ENCODE measurements at places on chromosomes 1 and 21.

DNA sequence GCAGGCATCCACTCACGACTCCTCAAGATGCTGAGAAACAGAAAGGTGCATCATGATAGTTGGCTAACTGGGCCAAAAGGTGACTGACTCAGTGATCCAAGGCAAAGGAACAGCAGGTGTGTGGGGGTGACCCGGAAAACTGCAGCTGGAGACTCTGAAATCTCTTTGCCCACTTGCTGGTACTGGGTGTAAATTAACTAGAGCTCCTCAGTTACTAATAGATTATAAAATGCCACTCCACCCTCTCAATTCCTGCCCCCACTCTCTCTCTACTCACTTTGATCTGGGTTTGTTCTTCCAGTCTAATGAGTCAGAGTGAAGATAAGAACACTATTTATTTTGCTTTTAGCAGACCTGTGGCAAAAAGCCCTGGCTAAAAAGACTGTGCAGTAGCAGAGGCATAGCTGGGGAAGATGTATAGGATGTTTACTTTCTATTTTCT is 7.2 kb upstream of the PIGC start:
- DNase-seq: no peak

- no peak for DNase-seq
These were observed 35.9 kb downstream of the MAB21L3 start for GRCh38 chr1:116147114-116147510.

DNA sequence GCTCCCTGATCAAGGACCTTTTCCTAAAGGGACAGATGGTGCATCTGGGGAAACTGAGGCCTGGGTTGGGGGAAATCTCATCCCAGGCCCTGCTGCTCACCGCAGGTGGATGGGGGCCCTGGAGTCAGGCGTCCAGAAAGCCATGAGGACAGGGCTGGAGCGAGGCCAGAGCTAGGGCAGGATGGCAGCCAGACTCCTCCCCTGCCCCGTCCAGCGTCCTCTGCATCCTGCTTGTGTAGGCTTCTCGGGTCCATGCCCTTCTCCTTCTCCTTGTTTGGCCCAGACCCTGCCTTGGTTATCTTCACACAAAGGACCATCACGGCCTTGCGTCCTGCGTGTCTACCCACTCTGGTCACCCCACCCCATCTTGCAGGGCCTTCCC is 43.0 kb downstream of the TRIM11 start:
- no peak for DNase-seq

- DNase-seq: no peak
These were observed 21.8 kb downstream of the C1orf21 start for GRCh38 chr1:184408580-184408979.

- no peak for DNase-seq
These were observed 278.6 kb upstream of the LYPLAL1 start for GRCh38 chr1:218895064-218895587.

GRCh38 chr1:7680207-7680954 is 90.7 kb upstream of the VAMP3 start:
- DNase-seq: peak; percentile 2

DNA sequence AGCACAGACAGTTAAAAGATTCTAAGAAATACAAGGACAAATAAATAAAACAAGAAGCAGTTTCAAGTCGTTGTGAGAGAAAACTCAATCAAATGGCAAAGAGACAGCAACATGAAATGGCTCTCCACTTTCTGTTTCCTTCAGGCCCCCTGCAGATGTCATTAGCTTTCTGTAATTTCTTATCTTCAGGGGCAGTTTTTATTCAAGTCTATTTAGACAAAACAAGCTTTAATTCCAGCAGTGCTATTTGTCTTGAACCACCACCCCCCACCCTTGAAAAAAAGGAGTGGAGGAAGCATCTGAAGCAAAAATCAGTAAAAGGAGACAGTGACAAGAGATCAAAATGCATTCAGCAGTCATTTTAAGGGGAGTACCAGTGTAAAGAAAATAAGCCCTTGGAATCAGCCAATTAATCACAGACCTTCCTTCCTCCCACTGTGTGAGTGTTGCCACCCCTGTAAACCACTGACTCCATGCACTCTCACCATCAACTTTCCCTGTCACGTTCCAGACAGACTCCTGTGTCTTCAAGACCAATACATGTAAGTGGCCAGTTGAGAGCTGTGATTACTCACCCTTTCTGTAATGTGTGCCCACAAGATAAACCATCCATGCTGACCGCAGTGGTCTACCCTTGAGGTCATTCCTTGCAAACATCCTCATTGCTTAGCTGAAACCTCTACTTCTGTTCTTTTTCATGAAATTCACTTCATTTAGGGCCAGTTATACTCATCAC is 136.1 kb upstream of the HOOK1 start:
- DNase-seq: no peak

GRCh38 chr1:28971980-28972771 is 57.8 kb downstream of the EPB41 start:
- DNase-seq: no peak

GRCh38 chr1:58133562-58133961 is 413.0 kb downstream of the OMA1 start:
- DNase-seq: no peak

GRCh38 chr1:16409536-16410152 is 27.6 kb downstream of the SPATA21 start:
- no peak for DNase-seq

GRCh38 chr1:14529475-14529874 is 69.0 kb upstream of the KAZN start:
- no peak for DNase-seq

DNA sequence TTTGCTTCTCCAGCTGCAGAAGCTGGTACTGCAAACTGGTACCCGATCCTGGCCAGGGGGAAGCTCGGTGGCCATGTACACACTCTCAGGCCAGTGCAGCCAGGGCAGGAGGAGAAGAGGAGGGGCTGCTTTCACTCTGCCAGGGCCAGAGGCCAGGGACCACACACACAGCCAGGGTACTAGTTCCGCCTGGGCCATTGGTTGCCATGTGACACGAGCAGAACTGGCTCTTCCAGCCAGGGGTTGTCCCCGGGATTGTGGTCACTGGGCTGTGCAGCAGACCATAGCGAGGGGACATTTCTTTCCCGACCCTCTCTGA is 3.7 kb upstream of the SHISAL2A start:
- DNase-seq: no peak

DNA sequence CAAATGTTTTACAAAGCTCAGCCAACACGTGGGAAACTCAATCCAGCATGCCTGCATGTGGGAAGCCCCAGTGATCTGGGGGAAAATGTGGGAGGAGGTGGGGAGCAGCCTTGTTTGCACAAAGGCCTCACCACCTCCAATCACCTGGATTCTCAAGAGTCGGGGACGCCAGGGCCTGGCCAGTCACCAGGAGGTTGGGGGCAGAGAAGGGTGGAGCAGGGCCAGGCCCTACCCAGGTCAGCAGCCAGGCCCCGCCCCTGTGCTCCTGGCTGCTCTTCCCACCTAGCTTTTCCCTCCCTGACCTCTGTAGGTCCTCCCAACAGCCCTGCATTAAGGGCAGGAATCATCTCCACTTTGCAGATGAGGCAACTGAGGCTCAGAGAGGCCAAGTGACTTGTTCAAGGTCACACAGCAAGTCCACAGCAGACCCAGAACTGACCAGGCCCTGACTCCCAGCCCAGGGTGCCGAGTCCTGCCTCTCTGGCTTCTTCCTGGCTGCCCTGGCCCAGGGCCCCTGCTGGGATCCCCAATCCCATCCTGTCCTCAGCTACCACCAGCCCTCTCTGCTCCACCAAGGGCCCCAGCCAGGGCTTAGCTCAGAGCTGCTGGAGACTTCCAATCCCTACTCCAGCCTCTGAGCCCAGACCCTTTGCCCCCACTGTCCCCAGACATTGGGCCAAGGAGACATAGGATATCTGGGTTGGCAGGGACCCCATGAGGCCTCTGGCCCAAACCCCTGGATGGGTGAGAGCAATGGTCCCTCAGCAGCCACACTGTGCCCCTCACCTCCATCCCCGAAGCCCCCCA is 508.6 kb downstream of the PTPRU start:
- no peak for DNase-seq

DNA sequence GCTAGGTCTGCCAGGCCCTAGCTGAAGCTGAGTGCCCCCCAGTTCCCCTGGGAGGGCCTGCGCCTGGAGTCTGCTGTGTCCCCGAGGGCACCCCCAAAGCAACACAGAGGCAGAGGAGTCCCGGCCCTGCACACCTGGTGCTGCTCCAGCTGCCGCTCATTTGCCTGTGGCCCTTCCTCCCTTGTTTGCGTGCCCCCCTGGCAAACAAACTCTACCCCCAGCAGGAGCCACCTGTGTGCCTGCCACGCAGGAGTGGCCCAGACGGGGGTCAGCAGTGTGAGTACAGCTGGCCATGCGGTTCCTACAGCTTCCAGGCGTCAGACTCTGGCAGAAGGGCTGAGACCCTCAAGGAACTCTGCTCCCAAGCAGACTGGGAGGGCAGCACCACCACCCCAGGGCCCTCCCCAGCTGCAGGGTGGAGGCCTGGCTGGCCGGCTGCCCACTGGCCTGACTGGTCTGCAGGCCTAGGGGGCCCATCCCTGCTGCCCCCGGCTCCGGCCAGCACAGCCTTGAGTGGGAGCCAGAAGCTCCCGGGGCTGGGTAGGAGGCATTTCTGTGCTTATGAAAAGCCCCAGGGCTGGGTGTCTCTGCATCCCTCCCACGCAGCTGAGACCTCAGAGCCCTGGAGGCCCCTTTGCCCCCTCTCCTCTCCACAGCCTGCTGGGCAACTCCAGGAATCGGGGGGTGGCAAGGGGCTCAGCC is 563 bp upstream of the TAS1R3 start:
- no peak for DNase-seq

DNA sequence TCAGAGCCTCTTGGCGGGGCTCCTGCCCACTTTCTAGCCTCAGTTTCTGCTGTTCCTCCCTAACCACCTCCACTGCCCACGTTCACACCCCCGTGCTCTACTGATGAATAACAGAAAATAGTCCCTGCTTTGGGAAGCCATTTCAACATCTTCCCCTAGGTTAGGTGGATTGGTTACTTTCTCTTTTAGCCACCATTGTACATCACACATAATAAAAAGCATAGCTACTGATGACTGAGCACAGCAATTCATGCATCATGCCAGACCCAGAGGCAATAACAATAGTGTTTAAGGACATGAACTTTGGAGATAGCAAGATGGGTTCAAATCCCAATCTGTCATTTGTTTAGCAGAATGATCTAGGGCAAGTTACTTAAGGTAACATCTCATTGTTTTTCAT is 74.6 kb downstream of the COLGALT2 start:
- DNase-seq: no peak

DNA sequence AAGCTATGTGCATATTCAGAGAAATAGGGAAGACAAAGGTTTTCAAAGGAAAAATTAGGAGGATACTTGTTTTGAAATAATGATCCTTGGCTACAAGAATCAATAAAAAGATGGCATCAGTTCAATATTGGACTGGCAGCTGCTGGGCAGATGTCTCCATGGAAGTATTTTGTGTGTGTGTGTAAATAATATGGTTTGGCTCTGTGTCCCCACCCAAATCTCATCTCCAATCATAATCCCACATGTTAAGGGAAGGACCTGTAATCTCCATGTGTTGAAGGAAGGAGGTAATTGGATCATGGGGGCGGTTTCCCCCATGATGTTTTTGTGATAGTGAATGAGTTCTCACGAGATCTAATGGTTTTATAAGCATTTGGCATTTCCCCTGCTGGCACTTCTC is 40.4 kb upstream of the LRRC7 start:
- no peak for DNase-seq

DNA sequence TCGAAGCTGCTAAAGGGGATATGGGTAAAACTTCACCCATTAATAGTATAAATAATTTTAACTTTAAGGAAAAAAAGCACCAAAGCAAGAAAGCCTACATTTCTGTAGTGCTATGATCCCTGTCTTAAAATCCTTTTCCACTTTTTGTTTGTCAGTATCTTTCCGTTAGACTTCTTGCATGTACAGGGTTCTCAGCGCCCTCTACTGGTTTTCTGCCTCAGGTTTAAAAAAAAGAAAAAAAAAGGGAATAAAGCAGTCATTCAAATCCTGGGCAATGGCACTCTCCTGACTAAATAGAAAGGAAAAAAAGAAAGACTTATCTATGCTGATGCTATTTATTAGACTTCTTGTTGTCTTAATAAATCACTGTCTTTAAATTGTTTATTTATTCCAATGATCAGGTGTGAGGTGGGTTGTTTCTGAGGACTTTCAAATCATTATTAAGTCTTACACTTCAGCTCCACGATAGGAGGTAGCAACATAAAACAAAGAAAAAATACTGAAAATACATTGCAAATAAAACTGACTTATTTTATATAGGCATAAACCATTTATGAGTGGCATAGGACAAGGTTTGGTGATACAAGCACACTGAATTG is 475.4 kb upstream of the NR5A2 start:
- no peak for DNase-seq

GRCh38 chr1:22633697-22634463 is 2.5 kb upstream of the C1QA start:
- no peak for DNase-seq

DNA sequence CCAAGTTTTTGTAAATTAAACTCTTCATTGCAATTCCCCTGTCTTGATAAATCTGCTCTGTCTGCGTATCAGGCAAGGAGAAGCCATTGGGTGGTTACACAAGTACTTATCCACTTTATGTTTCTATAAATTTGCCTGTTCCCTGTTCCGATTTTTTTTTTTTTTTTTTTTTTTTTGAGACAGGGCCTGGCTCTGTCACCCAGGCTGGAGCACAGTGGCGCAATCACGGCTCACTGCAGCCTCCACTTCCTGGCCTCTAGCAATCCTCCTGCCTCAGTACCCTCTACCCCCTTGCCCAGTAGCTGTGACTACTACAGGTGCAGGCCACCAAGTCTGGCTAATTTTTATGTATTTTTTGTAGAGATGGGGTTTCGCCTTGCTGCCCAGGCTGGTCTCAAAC is 11.1 kb upstream of the CSRP1 start:
- no peak for DNase-seq

DNA sequence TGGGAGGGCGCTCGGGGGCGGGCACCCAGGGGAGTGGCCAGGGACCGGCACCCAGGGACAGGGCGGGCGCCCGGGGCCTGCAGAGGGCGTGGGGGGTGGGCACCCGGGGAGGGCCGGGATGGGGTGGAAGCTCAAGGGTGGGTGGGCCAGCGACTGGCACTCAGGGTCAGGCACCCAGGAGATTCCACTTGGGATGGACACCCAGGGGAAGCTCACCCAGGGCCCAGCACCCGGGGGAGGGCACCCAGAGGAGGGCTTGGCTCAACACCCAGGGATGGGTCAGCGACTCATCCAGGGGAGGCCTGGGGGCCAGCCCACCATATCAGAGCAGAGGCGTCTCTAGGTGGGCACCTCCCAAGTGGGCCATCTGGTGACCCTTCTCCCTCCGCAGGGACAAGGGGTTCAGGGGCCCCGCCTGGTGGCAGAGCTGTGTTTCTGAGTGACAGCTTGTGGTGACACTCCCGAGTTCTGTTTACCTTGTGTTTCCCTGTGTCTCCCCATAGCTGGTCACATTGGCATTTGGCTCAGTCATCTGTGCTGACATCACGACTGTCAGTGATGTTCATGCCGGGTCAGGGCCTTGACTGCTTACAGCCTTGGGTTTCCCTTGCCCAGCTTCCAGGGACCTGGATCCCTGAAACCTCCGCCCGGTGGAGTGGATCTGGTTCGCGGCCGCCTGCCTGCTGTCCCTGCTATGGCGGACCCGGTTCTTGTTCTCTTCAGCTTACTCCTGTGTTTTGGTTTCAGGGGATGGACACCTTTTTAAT is 749 bp downstream of the IBA57 start:
- DNase-seq: no peak

- DNase-seq: no peak
These were observed 50.4 kb upstream of the SOD1 start for GRCh38 chr21:31609081-31609480.
